AG10803 (cell line): ENCODE measurements at places on chromosomes 5 and 9.

DNA sequence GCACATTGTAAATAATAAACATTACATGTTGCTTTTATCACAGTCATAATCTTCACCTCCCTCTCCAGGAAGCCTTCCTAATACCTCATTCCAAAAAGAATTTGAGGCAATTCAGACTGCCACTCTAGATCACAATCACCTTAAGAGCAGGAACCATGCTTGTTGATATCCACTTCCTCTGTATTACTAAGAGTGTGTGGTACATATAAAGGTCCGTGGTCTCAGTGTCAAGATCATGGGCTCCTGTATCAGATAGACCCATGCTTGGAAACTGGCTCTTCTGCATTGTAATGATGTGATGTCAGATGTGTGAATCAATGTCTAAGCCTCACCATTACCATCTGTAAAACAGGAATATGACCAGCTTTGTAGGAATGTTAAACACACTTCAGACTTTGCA is 114.1 kb downstream of the SPOCK1 start:
- DNase-seq: no peak

DNA sequence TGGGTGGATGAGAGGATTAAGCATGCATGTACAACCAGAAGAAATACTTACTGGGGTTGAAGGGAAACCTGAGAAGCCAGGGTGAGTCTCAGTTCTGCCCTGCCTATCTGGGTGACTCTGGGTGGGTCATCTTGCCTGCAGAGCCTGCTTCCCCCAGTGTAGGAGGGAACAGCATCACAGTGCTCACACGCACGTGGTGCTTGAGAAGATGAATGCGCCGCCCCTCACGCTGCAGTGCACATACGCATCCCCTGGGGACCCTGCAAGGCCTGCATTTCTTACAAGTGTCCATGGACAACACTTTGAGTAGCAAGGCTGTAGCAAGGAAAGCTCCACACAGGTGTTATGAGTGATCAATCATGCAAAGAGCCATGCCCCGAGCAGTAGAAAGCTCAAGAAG is 18.7 kb upstream of the GABBR2 start:
- no peak for DNase-seq

DNA sequence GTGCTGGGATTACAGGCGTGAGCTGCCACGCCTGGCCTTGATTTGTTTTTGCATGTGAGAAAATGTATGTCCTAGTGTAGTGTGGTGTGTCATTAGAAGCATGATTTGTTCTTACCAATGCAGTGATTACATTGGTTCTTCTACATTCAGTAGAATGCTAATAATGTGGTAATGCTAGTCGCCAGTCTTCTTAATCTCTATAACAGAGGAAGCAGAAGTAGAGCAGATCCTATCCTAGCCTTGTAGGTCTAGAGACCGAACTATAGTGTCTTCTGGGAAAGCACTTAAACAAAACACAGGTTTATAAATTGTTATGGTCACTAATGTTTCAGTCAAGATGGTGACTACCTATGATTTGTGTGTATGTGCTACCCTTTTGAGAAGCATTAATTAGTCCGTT is 197.5 kb upstream of the DMRT1 start:
- no peak for DNase-seq

DNA sequence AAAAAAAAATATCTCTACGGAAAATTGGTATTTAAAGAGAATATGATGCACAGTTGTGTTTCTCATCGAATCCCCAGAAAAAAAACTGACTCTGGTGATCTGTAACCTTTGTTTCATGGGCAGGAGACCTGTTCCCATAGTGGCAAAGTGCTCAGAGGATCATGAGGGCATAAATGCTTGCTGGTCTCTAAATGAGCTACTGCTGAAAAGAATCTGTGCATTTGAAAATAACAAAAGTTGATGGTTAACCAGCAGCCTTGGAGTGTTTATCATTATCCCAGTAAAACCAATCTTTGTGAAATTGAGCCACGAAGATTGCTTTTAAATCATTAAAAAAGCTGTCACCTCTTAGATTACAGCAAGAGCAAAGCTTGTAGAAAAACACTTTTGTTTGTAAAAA is 775.4 kb downstream of the MTRR start:
- DNase-seq: no peak

- DNase-seq: no peak
These were observed 1219.3 kb upstream of the WWC1 start for GRCh38 chr5:167071981-167072610.

GRCh38 chr9:124341455-124342170 is 73.6 kb downstream of the PSMB7 start:
- DNase-seq: no peak

DNA sequence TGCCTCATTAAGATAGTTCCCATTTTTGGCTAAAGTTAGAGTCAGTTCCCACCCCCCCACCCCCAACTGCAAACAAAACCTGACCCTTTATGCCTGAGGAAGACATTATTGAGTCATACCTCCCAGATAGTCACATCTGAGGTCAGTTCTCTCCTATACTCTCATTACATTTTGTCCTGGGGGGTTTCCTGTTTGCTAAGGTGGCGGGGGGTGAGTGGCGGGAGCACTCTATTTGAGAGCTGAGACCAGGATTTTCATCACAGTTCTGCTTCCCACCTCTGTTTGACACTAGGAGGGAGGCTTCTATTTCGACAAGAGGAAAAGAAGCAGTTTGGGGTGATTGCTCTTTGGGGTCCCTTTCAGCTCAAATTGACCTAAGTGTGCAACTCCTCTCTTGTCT is 59.4 kb upstream of the ICE1 start:
- DNase-seq: no peak

DNA sequence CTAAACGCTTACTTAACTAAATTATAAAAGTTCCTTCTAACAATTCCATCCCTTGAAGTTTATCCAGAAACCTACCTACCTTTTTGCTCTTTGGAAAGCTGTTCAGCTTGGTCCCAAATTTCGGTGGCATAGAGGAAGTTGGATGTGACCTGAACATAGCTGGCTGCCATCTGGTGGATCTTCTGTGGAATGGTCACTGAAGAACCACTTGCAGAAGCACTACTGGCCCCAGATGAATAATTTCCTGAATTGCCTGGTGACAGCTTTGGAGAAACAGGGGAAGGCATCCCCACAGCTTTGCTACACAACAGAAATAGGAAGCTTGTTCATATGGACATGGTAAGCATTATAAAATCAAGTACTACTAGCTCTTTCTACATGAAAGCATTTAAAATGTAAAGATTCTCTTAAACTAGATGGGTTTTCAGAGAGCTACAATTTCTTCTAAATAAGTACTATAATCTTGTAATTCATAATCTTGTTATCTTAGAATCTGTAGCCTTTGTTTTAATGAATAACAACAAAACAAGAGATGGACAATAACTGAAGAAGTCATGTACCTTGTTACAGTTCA is 9.9 kb downstream of the LEAP2 start:
- DNase-seq: peak; percentile 73

GRCh38 chr5:172637110-172637580 is 3.9 kb upstream of the NEURL1B start:
- DNase-seq: no peak

- peak; percentile 42 for DNase-seq
These were observed 26.5 kb downstream of the NANS start for GRCh38 chr9:98083061-98083501.

- DNase-seq: no peak
These were observed 885 bp downstream of the TAF7 start for GRCh38 chr5:141319699-141320098.

DNA sequence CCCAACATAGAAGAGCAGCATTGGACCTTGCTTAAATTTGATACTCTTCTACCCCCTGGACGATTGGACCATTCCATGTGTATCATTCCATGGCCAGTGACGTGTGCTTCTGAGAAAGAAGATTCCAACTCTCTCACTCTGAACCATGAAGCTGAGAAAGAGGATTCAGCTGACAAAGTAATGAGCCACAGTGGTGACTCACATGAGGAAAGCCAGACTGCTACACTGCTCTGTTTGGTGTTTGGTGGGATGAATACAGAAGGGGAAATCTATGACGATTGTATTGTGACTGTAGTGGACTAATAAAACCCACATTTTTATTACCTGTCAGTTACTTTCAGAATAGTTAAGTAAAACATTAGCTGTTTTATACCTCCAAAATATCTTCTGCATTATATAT is 7.5 kb downstream of the HSPA5 start:
- peak; percentile 97 for DNase-seq

- DNase-seq: no peak
These were observed 1027.3 kb upstream of the CDH9 start for GRCh38 chr5:28065656-28066055.

DNA sequence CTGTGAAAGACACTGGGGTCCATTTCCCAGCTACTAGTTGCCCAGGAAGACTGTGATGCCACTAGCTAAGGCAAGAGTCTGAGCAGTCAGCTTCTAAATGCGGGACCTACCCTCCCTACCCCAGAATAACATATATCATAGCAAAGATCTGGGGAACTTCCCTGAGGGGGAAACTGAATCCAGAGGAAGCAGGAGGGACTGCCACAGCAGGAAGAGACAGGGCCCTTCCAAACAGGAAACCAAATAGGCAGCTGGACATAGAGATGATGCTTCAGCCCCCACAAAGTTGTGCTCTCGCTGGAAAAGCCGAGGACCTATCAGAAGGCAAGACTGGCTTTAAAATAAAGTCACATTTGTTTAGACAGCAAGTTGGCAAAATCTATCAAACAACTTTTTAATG is 51.1 kb downstream of the KLHL3 start:
- DNase-seq: no peak

DNA sequence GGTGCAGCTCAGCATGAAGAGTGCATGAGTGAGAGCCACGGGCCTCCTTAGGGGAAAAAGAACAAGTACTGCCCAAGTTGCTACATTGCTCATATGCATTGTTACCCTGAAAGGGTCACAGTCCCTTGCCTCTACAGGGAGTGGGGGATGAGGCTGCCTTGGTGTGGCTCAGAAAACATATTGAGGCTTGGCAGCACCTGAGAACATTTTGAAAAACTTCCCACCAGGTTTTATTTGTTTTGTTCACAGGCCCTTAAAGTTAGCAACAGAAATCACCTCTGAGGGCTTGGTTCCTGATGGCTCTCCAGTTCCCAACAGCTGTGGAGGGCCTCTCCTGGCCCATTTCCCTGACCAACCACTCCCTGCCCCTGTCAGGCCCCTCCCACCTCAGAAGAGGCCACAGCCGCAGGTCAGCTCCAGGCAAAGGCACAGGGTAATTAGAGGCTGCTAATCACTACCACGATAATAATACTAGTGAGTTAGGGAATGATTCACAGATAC is 90.7 kb upstream of the ADRA1B start:
- DNase-seq: peak; percentile 23

DNA sequence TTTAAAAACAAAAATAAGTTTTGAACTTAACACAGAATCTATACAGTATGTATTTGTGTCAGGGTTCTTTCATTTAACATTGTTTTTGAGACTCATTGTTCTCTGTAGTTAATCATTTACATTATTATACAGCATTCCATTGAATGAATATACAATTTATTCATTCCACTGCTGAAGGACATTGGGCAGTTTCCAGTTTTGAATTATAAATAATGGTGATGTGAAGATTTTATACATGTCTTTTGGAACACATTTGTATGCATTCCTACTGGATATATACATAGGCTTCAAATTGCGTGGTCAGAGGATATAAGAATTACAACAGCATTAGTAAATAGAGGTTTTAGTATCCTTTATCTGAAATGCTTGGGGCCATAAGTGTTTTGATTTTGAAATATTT is 72.0 kb downstream of the CEP120 start:
- DNase-seq: no peak

- no peak for DNase-seq
These were observed 69.0 kb downstream of the ALDH1A1 start for GRCh38 chr9:72883875-72884274.

GRCh38 chr9:96437454-96437853 is 12.5 kb upstream of the HABP4 start:
- DNase-seq: no peak

DNA sequence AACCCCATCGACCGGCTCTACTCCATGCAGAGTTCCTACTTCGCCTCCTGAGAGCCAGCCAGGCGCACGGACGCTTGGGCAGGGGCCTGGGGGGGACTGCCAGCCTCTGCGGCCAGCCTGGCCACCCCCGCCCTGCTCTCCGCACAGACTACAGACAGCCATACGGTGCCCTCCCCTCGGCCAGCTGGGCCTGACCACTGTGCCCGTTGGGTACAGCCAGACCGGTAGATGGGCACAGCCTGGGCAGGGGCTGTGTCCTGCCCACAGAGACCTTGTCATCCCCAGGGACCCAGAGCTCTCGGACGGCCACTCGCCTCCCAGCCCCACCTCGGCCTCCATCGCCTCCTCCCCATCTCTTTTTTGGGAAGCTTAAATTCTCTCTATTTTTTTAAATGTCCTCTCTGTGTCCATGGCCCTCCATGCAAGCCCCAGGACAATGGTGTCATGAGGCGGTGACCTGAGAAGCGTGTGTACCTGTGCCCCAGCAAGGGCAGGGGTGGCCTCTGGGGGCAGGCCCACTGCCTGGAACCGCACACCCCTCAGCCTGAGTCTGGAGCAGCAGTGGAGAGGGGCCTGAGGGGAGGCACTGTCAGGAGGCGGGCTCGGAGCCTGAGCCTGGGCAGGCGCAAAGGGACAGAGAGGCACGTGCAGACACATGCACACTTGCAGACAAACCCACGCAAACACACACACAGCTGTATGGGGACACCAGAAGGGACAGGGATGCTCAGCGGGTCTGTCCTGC is 82.8 kb downstream of the LMX1B start:
- no peak for DNase-seq

GRCh38 chr5:94672746-94673145 is 54.3 kb downstream of the SLF1 start:
- no peak for DNase-seq

GRCh38 chr9:94995048-94995693 is 268.7 kb downstream of the AOPEP start:
- no peak for DNase-seq

GRCh38 chr9:128286440-128286839 is 10.4 kb downstream of the SWI5 start:
- DNase-seq: peak; percentile 36

GRCh38 chr5:43007911-43008362 is 32.2 kb downstream of the ANXA2R start:
- peak; percentile 75 for DNase-seq

DNA sequence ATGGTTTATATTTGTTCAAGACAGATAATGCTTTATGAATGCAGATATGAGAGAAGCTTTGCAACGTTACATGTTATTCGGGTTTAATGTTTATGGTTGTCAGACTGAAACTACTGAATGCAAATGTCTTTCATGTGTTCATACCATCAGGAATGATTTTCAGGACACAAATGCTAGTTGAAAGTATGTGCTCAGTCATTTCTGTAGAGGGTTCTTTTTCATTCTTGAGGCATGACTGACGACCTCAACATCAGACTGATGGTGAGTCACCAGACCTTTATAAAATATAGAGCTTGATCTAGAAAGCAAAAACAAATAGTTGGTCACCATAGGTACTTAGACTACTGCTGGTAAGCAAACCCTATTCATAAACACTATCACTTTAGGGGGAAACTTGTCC is 287.3 kb upstream of the NUDT12 start:
- peak; percentile 79 for DNase-seq

DNA sequence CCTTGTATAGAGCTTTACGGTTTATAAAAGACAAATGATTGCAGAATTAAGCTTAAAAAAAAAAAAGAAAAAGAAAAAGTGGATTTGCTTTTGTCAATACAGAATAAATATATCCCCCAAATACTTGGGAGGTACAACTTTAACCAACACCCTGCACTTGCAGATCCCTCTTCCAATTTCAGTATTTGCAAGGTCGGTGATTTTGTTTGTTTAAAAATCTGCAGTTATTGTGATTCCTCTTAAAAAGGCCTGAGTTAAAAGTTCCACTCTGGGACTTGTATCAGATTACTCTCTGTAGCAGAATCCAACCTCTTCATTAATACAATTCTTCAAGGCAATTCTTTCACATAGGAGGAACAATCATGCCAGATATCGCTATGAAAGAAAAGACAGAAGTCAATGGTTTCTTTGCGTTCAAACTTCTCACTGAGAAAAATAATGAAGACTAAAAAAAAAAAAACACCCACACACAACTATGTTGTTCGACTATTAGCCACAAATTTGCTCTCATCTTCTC is 400.9 kb downstream of the EBF1 start:
- DNase-seq: no peak
